Right hindlimb (tissue), 1 donor: ENCODE measurements at places on chromosomes 4 and X.
A peak's percentile ranks its signal among the peaks of the same experiment; 100 is the strongest.

GRCh38 chr4:11424000-11424399, 4.7 kb downstream of the HS3ST1 start:
- DNase-seq = peak; percentile 68

GRCh38 chrX:97234471-97235081, 350.9 kb downstream of the RPA4 start:
- DNase-seq = no peak

DNA sequence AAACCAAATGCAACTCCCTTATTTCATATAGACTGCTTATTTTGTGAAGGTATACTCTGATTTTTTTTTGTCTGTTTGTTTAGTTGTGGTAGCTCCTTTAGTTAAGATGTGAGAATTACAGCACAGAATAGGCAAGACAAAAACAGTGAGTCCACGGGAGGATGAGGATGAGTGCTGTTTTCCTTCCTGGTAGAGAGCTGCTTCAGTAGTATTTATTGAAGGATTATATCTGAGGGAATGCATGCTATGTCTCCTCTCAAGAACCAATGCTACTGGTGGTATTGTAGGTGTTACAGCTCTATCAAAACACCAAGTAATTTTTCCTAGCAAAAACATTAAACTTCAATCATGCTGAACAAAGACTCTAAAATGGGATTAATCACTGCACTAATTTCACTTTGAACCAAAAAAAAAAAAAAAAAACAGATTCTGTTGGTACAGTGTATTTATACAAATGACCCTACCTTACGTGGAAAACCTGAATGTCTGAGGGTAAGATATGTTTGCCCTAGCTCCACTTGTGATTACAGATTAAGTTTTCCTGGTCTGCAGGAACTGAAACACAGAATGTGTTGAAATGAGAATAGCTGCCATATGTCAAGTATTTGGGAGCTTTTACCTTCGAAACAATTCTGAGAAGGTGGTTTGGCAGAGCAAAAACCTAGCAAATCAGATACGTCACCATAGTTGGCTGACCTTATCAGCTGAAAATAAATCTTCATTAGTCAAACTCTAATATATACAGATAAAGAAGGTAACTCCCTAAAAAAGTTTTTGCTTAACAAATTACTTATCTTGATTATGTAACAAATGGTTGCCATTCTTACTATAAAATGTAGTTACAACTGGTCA, 40.3 kb downstream of the PPP3CA start:
- DNase-seq = no peak

DNA sequence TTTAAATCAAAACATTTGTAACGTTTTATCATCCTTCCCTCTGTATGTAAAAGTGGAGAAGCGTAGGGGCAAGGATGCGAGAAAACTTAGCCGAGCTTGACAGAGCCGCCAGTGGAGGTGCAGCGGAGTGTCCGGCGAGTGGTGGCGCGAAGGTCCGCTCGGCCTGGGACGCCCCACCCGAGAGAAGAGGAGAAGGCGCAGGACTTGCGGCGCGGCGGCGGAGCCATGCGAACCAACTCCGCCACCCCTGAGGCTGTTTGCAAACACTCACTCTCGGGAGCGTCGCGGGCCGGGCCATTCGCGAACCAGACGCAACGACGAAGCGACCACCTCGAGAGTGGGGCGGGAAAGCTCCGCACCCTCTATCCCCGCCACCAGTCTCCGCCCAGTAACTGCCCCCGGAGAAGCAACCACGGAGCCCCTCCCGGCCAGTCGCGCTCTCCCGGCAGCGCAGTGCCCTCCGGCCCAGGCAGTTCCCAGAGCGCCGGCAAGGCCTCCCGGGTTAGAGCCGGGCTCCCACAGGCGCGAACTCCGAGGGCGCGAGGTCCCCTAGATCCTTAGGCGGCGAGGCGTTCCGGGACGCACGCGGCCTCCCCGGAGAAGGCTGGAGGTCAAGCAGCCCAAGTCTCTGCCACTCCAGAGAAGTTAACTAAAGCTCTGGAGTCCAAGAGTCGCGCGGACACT, 2.3 kb upstream of the MAB21L2 start:
- peak; percentile 68 for DNase-seq

- no peak for DNase-seq
Measured at GRCh38 chr4:71538528-71538927, 199.7 kb downstream of the SLC4A4 start.

- DNase-seq = no peak
Measured at GRCh38 chrX:63889001-63889400, 104.0 kb upstream of the ARHGEF9 start.

DNA sequence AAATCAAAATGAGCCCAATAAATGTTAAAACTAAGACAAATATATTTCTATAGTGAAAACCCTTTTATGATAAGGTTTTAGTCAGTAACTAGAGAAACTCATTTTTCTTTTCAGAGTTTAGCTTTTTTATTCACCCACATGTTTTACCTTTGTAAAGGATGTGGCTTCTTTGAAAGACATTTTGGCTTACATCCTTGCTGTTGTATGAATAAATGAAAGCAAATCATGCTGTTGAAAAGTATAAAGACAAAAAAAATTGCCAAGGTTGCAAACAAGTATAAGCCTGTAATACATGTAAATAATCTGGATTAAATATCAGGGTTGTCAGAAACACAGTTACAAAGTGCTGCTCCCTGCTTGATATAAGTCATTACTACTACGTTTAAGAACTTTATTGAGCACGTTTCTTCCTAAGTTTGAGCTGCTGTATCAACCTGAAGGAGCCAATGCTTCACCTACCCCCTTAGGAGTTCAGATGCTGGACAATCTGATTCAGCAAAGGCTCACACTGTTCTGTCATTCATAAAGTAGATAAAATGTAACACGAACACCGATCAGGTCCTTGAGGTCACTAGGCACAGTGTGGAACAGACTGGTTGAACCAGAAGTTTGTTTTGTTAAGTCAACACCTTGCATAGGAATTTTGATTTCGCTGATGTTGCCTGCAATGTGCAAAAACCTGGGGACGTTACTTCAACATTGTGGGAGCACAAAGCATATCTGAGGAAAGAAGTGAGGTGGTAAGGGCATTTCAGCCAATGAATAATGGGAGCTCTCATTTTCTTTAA, 321.2 kb upstream of the BMP3 start:
- DNase-seq = no peak

GRCh38 chr4:83932750-83933391, 397.0 kb downstream of the GPAT3 start:
- no peak for DNase-seq

- no peak for DNase-seq
Measured at GRCh38 chr4:52870225-52870624, 8.1 kb downstream of the RASL11B start.

DNA sequence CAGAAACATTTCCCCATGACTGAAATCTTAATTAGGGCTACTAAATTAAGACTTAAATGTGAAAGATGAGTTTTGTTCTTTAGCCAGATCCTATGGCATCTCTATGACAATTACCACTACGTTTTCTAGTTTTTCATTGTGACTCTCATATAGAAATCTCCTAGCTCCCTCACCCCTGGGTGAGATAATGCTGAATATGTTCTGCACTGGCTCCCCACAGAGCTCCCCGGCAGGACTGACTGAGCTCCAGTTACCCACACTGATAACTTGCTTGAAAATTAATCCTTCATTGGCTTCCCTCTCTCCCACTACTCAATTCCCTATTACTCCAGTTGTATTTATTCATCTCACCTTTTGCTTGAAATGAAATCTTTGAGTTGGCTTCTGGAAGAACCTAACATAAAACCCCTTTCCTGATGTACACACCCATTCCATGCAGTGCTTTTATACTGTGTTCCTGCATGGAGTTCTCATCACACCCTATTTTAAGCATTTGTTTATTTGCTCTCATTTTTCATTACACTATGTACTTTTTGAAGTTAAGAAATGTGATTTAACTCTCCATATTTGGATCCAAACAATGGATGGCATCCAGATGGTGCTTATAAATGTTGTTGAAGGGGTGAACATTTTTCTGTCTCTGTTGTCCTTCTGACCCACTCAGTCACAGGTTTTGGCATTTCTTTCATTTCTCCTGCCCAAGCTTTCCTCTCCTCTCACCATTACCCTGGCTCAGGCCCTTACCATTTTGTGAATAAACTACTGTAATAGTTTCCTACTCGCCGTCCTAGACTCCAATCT, 623.4 kb downstream of the SPRY1 start:
- no peak for DNase-seq

DNA sequence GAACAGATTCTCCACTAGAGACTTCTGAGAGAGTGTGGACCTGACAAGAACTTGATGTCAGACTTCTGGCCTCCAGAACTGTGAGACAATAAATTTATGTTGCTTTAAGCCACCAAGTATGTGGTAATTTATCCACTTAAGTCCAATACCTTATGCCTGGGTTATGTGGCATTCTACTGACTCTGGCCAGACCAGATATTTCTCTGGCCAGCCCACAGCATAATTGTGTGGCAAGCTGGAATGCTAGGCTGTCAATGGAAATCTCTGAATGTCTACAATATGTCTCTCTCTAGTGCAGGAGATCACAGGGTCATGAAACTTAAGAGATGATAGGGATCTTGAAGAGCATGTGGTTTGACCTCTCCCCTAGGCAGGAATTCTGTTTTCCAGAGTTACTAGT, 251.0 kb downstream of the ZNF674 start:
- no peak for DNase-seq

DNA sequence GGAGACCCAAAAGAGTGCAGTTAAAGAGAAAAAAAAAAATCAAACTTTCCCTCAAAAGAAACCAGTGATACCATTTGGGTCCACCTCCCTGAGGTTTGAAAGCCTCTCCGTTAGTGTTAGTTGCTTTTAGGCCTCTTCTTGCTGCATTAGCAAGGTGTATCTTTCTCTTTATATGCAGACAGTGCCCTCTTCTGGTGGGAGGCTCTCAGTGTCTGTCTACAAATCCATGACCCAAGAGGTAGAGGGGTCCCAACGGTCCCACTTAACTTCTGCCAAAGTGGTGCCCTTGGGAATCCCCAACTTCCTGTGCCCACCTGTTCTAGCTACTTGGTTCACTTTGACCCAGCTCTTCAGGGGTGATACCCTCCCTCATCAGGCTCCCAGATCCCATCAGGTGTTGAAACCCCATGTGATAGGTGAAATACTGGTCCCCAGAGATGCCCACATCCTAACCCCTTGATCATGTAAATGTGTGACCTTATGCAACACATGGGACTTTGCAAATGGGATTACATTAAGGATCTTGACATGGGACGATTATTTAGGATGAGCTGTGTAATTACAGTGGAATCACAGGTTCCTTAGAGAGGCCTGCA, 63.7 kb upstream of the CD99 start:
- no peak for DNase-seq

- peak; percentile 85 for DNase-seq
Measured at GRCh38 chrX:51332188-51332942, at the start of gene NUDT10. Gene NUDT10 (plus strand): TSS chrX:51332822. CDS start chrX:51332966, 144 bp downstream.

GRCh38 chr4:171793723-171794122, 19.5 kb upstream of the GALNTL6 start:
- no peak for DNase-seq

- DNase-seq = no peak
Measured at GRCh38 chrX:107135049-107135964, 16.7 kb upstream of the RBM41 start.

GRCh38 chrX:40721489-40722106, 13.7 kb downstream of the MED14 start:
- DNase-seq = no peak

- no peak for DNase-seq
Measured at GRCh38 chrX:67044029-67044653, 405.3 kb upstream of the EDA2R start.

GRCh38 chr4:76377481-76377901, 43.5 kb downstream of the CCDC158 start:
- DNase-seq = no peak

DNA sequence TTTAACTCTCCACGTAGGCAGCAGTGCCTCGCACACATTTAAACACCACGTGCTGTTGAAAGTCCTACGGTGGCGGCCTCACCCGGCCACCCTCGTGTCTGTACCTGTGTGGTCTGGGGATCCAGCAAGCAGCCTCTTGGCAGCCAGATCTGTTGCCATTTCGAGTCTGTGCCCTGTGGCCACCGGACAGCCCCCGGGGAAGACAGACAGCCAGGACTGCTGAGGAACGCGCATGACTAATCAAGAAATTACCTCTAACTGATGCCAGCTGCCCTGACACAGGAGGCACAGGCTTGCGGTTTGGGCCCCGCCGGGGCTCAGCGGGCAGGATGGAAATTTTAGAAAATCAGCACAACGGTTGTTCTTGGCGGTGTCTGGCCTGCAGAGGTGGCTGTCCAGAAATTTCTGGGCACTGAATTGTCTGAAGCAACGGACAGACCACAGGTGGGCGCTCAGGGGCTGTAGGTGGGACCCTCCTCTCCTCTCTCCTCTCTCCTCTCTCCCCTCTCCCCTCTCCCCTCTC, 15.6 kb upstream of the ASMTL start:
- no peak for DNase-seq

- DNase-seq = no peak
Measured at GRCh38 chrX:106039920-106040319, 1.4 kb upstream of the SERPINA7 start.

GRCh38 chrX:53449632-53450031, 15.5 kb upstream of the HSD17B10 start:
- no peak for DNase-seq

GRCh38 chr4:139849219-139849618, 183.6 kb downstream of the MGST2 start:
- DNase-seq = no peak

GRCh38 chrX:117996408-117996807, 120.2 kb downstream of the KLHL13 start:
- DNase-seq = no peak

DNA sequence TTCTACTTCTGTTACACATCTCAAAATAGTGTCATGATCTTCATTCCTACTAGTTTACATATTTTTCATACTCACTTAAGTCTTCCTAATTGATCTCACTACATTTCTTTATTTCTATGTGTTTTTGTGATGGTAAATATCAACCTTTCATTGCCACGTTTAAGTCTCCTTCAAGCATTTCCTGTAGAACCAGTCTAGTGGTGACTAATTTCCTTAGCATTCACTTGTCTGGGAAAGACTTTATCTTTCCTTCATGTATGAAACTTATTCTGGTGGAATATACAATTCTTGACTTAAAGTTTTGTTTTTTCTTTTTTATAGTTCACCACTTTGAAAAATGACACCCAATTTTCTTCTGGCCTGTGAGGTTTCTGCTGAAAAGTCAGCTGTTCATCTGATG, 181.4 kb upstream of the NEIL3 start:
- no peak for DNase-seq

- DNase-seq = no peak
Measured at GRCh38 chr4:147340111-147340510, 140.8 kb upstream of the EDNRA start.

GRCh38 chr4:105154576-105154975, 7.9 kb downstream of the TET2 start:
- no peak for DNase-seq

DNA sequence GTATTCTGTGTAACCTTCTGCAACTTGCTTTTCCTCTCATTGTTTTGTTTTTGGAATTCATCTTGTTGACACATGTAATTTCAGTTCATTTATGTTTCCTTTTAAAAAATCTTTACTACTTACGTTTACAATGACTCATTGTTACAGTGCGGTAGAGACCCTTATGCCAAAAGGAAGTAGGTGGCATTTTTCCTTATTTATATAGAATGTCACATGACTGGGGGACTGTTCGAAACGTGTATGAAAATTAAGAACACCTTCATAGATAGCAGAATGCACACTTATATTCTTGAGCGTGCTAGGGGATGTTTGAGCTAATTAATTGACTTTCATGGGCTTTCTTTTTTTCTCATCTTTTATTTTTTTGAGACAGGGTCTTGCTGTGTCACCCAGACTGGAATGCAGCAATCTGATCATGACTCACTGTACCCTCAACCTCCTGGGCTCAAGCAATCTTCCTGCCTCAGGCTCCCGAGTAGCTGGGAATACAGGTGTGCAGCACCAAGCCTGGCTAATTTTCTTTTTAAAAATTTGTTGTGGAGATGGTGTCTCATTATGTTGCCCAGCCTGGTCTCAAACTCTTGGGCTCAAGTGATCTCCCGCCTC, 7.3 kb downstream of the REPS2 start:
- DNase-seq = no peak
